Muscle of arm (tissue), 14 donors: ENCODE measurements at places on chromosomes 4 and X.
A peak's percentile ranks its signal among the peaks of the same experiment; 100 is the strongest.

DNA sequence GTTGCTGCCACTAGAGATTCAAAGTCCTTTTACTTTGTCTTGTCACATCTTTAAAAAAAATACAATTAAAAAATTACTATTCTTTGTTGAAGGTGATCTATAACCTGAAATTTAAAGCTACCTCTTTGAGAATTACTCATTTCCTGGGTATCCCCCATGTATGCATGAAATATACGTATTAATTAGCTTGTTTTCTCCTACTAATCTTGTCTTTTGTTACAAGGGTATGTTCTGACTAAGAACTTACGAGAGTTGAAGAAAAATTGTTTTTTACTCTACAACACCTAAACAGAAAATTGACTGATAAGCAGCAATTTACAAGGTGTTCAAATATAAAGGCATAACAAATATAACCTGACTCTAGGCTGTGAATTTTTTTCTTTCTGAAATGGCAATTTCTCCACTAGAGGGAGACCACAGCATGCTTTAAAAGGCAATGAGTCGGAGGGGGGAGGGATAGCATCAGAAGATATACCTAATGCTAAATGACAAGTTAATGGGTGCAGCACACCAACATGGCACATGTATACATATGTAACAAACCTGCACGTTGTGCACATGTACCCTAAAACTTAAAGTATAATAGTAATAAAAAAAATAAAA lies 249.6 kb downstream of the OPHN1 start:
- DNase-seq = peak; percentile 16

GRCh38 chr4:87117732-87118075 lies 102.7 kb downstream of the KLHL8 start:
- DNase-seq = no peak

GRCh38 chr4:154720123-154720522 lies 23.7 kb upstream of the LRAT start:
- DNase-seq = no peak

DNA sequence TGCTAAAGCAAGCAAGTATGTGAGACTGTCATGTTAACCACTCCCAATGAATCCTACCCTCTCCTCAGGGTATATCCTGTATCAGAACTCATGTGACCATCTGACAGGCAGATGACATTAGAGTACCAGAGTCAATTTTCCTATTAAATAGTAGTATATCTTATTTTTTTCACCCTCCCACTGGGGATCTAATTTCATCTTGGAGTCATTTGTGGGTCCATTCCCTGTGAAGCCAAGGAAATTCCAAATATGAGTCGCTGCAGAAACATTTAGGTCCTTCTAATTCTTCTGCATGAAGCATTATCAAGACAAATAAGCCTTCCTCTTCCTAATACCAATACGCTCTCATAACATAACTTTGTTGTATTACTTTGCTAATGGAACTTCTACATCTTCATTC lies 52.2 kb upstream of the BLTP1 start:
- DNase-seq = no peak

DNA sequence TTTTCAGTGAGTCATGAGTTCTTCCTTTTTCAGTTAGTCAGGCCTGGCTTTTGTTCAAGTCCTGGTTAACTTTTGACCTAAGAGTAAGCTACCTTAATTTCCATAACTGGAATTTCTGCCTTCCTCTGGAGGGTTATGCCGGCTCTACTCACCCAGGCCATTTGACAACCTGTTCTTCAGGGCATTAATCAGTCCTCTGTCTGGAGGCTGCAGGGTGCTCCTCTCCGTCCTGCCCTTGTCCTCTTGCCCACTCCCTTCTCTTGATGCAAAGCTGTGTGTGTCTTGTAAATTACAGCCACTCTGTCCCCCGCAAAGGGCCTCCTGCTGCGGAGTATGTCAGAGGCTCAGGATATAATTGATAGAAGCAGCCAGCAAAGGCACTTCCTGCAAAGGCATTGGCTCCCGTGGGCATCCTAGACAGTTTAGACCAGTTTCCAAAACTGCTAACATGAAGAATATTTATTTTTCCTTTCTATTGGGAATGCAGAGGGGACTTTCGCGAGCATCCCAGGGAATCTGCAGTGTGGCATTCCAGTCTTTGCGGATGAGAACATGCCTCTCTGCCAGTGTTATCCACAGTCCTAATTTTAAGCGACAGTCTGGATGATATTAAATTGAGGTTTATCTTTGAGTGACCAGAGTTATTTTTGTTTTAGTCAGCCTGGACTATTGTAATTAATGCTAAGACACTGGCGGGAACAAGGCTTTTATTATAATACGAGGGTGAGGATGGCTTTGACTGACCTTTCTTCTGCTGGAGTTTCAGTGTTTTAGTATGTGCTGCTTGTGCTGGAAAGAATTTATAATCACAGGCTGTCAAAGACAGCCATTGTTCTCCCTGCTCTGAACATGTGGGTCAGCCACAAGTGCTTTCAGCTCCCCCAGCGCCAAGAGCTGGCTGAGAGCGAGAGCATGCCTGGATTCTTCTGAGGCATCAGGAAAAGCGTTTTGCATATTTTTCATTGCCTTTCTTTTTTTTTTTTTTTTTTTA lies 74.2 kb downstream of the LIMCH1 start:
- DNase-seq = peak; percentile 80

GRCh38 chr4:23324021-23324690 lies 565.7 kb downstream of the PPARGC1A start:
- no peak for DNase-seq

DNA sequence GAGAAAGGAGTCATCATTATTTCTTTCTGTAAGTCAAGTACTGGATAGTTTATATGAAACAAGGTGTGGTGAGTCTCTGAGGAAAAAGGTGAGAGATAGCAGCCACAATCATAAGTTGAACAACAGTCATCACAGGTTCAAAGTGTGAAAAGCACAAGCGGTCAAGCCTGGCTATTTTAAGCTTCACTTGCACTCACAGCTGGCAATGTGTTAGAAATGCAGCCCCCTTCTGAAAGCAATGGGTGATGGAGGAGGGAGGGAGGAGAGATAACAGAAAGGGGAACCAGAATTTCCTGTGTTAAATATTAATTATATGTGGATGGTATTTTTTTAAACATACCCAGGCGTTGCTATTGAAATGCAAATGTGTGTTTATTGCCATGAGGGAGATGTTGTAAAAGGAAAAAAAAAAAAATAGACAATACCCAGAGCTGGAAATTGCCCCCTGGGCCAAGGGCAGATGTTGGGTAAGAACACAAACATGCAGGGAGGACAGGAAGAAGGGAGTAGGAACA lies 26.9 kb upstream of the BMP3 start:
- DNase-seq = no peak

- no peak for DNase-seq
Measured at GRCh38 chrX:84709987-84710386, 207.7 kb upstream of the HDX start.

DNA sequence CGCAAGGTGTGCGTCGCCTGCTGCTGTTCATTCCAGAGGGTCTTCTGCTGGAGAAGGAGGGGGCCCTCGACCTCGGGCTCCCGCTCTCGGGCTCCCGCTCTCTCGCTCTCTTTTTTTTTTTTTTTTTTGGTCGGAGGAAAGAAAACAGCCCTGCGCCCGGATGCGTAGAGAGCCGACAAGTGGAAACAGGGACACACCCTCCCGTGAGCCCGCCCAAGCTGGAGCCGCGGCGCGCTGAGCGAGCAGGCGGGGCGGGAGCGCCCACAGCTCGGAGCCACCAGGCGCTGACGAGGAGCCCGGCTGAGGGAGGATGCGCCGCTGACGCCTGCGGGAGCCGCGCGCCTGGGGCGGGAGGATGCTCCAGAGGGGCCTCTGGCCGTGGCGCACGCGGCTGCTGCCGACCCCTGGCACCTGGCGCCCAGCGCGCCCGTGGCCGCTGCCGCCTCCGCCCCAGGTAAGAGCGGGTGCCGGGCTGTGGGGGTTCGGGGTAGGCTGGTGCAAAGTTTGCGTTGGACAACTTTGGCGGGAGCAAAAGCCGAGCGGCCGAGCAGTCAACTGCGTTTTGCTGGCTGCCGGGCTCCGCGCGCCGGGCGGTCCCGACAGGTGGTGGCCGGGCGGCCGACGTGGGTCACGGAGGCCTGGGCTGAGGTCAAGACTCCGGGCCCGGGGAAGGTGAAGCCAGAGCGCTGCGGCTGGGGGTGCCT lies at the start of gene MCUB:
MCUB (plus strand) TSS at position 264 of the 704 bp plus-strand sequence; CDS start at position 356, 92 bp downstream.
- DNase-seq = peak; percentile 87

DNA sequence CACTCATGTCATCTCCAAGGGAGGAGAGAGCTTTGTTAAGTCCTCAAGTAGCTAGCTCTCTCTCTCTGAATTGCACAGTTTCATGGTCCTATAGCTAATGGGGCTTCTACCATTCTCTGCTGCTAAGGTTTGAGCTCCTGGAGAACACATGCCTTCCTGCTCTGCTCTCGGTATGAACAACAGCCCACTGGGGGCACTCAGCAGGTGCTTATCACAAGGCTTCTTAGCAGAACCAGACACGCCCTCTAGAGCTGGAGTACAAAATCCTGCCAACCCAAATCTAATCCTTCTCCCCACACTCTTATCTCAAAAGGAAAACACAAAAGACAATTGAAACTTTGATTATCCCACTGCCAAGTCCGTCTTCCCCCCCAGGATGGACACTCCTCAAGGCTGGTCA lies 176.5 kb downstream of the HS3ST1 start:
- no peak for DNase-seq

- no peak for DNase-seq
Measured at GRCh38 chr4:99825272-99825671, 8.6 kb downstream of the DAPP1 start.
